NCI-H2081 (cell line): ENCODE measurements at places on chromosomes 4 and X.

DNA sequence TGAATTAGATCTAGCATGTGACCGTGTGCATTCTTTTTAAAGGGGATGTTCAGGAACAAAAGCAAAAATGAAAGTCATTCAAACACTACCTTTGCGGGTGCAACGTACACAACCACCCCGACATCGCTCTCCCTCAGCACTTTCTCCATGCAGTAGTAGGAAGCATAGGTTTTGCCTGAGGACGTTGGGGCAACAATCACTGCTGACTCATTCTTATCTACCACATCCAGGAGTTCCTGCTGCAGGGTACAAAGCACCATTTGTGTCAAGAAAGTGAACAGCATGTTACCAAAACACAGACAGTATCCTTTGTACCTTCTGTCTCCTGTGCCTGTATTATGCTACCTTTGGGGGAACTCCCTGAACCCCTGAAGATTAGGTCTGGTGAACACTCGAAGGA lies 58.6 kb downstream of the DDX60L start:
- no peak for DNase-seq

DNA sequence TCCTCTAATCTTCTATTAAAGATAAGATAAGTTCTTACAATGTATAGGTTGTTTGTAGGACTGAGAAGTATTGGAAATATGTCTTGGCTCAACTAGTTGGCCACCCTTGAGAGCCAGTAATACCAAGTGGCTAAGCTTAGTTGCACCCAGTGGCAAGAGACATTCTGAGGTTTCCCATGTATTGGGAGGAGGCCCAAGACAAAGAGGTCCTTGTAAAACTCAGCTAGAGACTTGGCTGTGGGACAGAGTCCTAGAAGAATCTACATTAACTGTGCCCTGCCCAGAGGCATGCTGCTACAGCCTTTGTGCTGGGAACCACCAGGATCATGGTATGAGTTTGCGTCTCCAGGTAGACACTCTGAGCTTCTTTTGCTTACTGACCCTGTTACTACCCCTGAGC lies 41.9 kb upstream of the SLC4A4 start:
- no peak for DNase-seq

- no peak for DNase-seq
Observed at GRCh38 chr4:98516441-98517217, 141.8 kb downstream of the TSPAN5 start.

DNA sequence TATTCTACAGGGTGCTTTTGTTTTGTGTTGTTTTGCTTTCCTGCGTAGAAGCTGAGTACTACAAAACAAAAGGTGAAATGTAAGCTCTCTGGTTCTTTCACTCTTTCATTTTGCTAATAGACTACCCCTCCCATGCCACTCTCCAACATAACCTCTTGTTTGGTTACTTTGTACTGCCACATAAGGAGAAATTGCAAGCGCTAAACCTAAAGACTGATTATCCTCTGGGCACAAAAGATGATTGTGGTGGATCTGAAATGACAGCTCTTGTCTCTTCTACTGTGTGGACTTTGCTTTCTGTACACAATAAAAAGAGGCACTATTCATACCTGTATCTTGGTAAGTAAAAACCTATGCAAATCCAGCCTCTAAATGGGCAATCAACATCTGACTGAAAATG lies 5.3 kb downstream of the MBNL3 start:
- peak; percentile 59 for DNase-seq

- no peak for DNase-seq
Observed at GRCh38 chr4:137635108-137635507, 102.8 kb upstream of the PCDH18 start.

GRCh38 chr4:15234856-15235126 lies 193.0 kb upstream of the C1QTNF7 start:
- DNase-seq, result no peak

GRCh38 chr4:39976945-39977488 lies 694 bp downstream of the PDS5A start:
- DNase-seq, result peak; percentile 74

- no peak for DNase-seq
Observed at GRCh38 chr4:109441862-109442458, 8.3 kb downstream of the SEC24B start.

DNA sequence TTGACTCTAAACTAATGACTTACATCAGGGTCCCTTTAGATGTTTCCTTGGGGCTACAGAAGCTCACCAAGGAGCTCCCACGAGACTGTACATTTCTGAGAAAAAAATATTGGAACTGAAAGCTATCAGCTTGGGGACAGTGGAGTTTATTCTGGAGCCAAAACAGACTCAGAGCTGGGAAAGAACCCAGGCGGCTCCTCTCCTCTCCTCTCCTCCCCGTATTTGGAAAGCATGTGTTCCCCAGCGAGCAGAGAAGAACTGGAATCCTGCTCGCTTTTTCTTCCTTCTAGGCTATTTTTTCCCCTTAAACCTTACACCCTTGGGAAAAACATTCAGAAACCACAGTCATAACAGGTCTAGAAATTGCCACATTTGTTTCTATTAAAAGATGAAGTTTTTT lies 4.3 kb upstream of the MAP7D3 start:
- no peak for DNase-seq

DNA sequence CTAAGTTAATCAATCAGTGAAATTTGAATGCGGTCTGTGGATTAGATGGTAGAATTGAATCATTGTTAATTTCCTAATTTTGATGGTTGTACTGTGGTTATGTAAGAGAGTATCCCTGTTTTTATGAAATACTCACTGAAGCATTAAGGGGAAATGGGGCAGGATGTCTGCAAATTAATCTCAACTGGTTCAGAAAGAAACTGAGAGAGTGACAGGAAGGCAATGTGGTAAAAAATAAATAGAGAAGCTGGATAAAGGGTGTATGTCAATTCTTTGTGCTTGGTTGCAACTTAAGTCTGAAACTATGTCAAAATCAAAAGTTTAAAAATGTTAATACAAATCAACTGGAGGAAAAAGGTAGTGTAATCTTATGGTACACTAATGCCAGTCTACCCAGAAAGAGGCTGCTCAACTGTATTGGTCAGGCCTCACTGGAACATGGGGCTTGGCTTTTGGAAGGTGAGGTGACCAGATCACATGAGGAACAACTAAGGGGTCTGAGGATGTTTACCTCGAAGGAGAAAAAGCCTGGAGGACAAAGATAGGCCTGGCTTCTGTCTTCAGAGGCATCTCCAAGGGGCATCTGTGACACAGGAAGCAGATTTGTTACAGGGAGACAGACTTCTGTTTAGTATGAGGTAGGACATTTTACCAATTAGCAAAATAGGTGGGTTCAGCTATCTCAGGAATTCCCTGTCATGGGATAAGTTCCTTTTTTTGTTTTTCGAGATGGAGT lies 83.1 kb downstream of the DLG3 start:
- no peak for DNase-seq

- no peak for DNase-seq
Observed at GRCh38 chr4:124139044-124139443, 573.5 kb downstream of the ANKRD50 start.

DNA sequence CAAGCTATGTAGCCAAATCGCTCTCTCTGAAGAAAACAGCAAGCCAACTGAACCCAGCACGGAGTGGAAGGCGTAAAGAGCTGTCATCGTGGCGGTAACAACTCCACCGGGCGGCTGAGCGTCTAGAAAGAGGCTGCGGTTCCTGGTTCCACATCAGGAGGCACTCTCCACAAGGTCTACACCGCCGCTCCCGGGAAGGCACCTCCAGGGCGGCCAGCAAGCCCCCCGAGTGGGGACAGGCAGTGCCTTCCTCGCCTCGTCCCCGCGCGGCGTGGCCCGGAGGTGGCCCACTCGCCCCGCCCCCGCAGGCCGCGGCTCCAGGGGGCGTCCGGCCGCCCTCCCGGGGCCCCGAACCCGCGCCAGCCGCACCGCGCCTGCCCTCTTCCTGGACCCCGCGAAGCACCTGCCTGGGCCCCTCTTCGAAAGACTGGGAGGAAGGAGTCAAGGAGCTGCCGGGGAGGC lies 755 bp downstream of the KLHL8 start:
- DNase-seq, result peak; percentile 27

DNA sequence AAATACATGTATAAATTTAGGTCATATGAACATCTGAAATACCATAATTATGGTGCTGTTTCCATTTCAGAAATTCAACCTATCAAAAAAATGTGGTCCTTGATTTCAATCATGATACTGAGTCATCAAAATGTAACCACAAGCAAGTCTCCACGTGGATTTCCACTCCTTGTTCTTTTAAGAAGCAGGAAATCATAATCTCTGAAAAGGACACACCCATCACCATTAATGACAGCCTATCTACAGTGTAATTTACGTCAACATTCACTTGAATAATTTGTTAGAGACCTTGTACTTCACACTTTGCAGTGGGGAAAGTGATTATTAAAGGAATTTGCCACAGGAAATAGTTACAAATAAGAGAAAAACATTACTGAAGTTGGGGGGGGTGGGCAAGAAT lies 17.7 kb upstream of the SLC7A11 start:
- no peak for DNase-seq

DNA sequence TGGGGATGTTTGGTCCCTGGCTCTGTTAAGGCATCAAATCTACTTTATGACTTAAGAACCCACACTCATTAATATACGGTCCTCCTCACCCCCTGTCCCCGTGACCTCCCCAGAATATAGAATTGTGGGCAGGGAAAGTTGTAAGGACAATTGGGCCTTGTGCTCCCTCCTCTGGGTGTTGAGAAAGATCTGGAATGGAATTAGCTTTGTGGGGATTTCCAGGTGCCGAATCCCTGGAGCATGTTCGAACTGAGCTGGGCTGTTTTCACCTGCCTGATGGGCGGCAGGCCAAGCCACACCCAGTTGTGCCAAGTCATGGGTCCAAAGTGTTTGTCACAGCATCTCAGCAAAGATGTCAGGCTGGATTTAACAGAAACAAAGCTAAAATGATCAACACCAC lies 349.3 kb upstream of the KLF3 start:
- peak; percentile 53 for DNase-seq

DNA sequence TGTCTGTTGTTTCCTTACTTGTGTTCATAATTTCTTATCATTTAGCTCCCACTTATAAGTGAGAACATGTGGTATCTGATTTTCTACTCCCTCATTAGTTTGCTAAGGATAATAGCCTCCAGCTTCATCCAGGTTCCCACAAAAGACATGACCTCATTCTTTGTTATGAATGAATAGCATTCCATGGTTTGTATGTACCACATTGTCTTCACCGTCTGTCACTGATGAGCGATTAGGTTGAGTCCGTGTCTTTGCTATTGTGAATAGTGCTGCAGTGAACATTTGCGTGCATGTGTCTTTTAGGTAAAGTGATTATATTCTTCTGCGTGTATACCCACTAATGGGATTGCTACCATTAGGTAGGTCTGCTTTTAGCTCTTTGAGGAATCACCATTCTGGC lies 624.3 kb upstream of the EPHA5 start:
- DNase-seq, result peak; percentile 13

DNA sequence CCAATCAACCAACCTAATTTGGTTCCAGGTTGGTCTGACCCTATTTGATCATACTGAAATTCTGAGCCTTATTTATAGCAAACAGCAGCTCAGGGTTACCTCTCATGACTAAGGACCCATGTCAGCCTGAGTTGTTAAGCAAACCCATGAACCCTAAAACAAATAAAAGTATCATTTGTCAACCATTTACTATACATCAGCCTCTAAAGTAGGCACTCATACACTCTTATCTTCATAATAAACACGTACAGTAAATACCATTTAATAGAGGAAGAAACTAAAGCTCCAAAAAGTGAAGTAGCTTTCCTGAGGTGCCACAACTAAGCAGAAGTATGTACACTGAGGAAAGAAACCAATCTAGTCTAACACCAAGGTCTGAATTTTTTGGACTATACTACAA lies 25.2 kb downstream of the MANBA start:
- no peak for DNase-seq

DNA sequence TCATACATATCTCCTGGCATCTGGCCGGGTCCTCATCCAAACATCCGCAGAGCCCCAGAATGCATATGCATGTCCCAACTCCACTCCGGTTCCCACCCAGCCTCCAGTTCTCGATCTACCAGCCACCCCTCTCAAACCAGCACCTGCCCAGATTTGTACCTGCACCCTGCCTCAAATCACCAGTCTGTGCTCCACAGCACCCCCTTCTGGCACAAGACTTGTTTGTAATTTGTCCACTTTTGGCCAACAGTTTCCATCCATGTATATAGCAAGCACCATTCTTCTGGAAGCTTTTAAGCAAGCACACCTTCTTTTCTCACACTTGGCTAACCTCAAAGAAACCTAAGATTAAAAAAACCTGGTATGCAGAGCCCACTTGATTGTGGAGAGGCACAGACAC lies 644.1 kb downstream of the MID1IP1 start:
- peak; percentile 21 for DNase-seq

DNA sequence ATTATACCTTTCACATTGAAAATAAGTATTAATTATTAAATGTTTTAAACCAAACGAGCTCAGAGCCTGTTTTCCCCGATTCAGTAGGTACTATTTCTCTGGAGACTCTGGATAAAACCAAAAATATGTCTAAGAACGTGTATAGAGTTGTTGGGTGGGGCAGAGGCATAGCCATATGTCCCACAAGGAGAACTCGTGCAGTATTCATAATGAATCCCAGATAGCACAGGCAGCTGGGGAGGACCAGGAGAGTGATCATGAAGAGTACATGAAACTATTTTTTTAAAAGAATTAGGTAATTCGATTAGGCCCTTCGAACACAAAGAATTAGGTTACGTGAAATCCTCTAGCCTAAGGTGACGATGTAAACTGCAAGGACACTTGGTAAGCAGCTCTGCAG lies 76.1 kb downstream of the CLDN22 start:
- DNase-seq, result no peak

DNA sequence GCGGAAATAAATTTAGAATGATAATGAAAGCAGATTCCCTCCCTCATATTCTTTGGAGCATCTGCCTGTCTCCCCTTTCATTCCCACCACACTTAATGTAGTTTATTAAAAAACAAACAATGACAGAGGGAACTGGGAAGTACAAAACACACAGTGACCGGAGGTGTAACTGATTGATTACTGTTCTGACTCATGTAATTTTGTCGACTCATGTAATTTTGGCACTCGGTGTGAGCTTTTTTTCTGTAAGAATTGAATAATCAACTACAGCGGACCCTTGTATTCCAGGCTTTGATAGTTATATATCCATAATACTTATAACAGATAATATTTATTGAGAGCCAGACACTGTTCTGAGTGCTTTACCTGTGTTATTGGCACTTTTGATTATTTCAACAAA lies 110.4 kb downstream of the PALLD start:
- DNase-seq, result no peak

- DNase-seq, result no peak
Observed at GRCh38 chr4:8592366-8593263, at the start of gene CPZ. Gene CPZ, plus strand, starts transcription at chr4:8592765. Its CDS starts 69 bp downstream, at chr4:8592834.

- no peak for DNase-seq
Observed at GRCh38 chrX:44937606-44938005, 64.6 kb downstream of the KDM6A start.

- DNase-seq, result peak; percentile 60
Observed at GRCh38 chr4:105838082-105838481, 57.2 kb upstream of the NPNT start.

DNA sequence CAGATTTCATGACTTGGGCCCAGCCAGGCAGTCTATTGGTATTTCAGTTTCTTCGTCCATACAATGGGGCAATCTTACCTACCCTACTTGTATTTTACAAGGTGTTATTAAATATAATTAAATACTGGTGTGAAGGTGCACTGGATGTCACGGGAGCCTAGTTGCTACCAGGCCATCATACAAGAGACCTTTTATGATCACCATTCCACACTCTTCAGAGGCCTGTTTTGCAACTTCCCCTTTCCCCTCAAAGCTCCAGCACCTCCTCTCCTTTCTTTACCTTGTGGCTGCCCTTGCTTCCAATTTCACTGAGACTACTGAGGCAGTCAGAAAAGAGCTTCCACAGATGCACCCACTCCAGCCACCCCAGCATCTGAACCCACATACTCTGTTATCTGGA lies 93.8 kb upstream of the HELT start:
- DNase-seq, result no peak

GRCh38 chr4:74483226-74483911 lies 38.4 kb downstream of the AREG start:
- no peak for DNase-seq
